ENCODE measurements at places on chromosomes 6 and 20. TPM values are rescaled to one million over a fixed set of nuclear protein-coding genes. Genes with fewer than 3 reads are reported as not detected.

HLA-DOB gene
- total RNA-seq, result 0.29 TPM

JPH2 gene
- 276 TPM for total RNA-seq

NKX2-4 gene
- total RNA-seq, result not detected

ZNF831 gene
- 1.3 TPM for total RNA-seq

GPLD1 gene
- 4.0 TPM for total RNA-seq

GPX5 gene
- total RNA-seq, result not detected

BCAS1 gene
- total RNA-seq, result not detected

DZANK1 gene
- total RNA-seq, result 1.4 TPM

MYCT1 gene
- 13.3 TPM for total RNA-seq

BPIFA1 gene
- not detected for total RNA-seq

MYLK2 gene
- 0.65 TPM for total RNA-seq

ABHD16B gene
- not detected for total RNA-seq

B3GALT4 gene
- 13.1 TPM for total RNA-seq

PNLDC1 gene
- total RNA-seq, result not detected

HLA-G gene
- total RNA-seq, result not detected

PRDM13 gene
- total RNA-seq, result not detected

RWDD2A gene
- 3.4 TPM for total RNA-seq

ADGRF4 gene
- 0.52 TPM for total RNA-seq

OR2H2 gene
- total RNA-seq, result not detected
